ENCODE measurements at places on chromosomes 16 and 17.

DNA sequence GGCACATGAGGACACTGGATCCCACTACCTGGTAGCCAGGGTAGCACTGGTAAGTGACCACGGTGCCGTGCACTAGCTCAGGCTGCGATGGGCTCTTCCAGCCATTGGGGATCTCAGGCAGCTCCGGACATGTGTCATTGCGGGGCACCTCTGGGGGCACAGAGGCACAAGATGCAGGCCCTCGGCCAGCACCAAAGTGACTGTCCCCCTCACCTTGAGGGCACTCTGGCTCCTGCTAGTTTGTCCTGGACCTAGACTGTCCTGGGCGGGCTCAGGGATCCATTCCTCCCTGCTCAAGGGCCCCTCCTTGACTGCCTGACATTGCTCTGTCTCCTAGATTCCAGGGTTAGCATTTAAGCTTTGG is 6.7 kb upstream of the PHF12 start:
- DNase-seq: no peak

DNA sequence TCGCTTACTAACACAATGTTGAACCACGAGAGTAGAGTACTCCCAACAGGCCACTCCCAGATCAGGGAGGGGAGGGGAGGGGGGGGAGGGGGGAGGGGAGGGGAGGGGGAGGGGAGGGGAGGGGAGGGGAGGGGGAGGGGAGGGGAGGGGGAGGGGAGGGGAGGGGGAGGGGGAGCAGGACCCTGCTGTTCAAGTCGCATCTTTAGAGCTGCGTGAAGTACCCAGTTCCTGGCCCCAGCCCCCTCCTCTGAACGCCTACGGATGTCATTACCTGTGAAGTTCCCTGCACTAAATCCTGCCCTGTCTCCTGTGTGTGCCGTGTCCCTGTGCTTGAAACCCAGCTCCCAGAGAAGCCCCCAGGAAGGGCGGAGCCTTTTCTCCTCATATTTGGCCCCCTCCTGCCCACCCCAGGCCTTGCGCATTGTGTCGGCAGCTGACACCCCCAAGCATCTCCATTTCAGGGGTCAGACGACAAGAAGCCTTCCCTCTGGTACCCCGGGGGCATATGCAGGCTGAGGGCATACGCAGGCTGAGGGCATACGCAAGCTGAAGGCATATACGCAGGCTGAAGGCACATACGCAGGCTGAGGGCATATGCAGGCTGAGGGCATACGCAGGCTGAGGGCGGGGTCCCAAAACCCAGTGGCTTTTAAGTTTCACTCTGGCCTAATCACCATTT is 330.2 kb downstream of the C16orf95 start:
- no peak for DNase-seq

GRCh38 chr17:77867976-77868713 is 90.4 kb upstream of the TNRC6C start:
- DNase-seq: no peak

DNA sequence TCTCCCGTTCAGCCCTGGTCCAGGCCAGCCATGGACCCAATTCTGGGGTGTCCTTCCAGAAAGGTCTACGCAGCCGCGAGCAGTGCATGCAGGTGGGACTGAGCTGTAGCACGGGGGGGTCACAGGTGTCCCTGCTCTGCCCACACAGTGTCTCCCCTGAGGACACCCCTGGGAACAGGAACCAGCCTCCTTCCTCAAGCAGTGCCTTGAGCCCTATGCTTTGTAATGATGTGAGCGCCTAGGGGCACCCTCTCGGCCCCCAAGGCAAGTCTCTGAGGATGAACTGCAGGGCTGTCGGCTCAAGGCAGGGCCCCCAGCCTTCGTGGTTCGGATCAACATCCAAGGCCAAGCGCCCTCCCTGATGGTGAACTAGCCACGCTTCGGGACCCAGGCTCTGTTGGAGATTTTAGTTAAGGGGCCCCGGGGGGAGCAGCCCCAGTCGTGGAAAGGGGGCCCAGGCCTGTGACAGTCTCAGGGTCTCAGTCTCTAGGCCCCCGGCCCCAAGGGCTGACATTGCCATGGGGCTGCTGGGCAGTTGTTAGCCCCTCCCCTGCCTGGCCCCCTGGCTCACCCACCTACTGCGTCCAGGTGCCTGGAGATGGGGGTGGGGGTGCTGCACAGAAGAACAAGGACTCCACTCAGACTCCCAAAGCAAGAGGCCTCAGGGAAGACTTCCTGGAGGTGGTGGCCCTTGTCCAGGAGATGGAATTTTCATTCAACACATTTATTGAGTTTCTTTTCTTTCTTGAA is 2.3 kb downstream of the IL17C start:
- no peak for DNase-seq

DNA sequence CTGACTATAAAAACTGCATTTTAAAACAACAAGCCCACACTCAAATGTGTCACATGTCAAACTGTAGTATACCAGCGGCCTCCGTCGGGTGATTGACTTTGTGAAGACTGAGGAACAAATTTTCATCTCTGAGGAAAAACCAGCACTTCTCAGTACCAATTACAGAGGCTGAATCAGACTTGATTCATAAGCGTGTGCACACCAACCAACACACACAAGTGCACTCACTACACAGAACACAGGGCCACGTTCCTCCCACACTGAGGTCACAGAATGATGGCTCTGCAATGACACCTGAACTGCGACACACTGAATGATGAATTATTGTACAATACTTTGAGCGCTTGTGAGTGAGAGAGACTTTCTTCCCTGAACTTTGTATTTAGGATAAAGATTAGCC is 29.6 kb downstream of the XPO6 start:
- no peak for DNase-seq

DNA sequence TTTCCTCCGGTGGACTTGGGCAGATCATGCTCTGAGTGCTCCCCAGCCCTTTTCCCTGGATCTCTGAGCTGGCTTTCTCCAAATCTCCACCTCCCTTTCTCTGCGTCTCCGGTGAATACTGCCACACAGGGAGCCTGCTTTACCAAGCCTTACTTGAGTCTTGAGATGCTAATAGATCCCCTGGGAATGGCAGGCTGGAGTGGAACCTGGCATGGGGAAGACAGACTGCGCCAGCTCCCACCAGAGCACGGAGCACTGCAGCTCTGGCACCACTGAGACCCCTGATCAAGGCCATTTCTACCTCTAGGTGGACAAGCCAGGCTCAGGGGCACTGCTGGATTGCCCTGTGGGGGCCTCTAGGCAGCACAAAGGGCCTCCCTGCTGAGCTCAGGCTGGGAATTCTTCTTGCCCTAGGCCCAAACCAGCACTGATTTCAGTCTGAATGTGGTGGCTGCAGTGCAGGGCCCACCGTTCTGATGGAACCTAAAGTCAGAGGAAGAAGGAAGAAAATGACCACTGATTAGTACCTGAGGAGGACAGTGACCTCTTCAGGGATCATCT is 74.3 kb upstream of the CRHR1 start:
- no peak for DNase-seq

GRCh38 chr17:28950017-28950751 is 1.1 kb downstream of the PHF12 start:
- no peak for DNase-seq

DNA sequence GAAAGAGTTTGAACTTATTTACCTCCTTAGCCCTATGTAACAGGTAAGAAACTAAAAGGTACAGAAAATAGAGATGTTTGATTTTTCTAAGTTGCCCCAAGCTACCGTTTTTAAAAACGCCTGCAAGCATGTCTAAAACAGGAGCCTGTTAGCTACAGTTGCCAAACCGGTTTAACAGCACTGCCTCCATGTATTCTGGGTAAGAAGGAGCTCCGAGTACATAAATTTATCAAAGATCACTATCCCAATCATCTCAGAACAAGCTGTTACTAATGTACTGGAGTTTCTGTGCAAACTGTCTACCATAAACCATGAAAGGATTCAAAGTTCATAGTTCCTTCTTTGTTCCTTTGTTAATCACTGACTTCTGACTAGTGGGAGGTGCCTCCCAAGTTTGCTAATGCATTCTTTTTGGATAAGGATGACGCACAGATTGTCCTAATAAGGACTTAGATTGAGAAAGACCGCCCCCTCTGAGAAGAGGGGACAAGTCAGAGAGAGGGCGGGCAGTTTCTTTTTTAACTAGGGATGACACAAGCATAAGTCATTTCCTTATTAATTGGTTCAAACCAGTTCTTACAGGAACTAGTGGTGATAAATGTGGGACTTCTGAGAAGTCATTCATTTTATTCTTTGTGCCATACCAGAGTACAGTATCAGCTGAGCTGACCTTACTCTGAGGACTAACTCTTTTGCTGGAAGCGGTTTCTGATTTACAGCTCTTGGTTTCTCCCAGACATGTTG is 55.3 kb downstream of the TUBD1 start:
- peak; percentile 71 for DNase-seq

- DNase-seq: no peak
Observed at GRCh38 chr16:51445250-51445649, 294.2 kb upstream of the SALL1 start.

DNA sequence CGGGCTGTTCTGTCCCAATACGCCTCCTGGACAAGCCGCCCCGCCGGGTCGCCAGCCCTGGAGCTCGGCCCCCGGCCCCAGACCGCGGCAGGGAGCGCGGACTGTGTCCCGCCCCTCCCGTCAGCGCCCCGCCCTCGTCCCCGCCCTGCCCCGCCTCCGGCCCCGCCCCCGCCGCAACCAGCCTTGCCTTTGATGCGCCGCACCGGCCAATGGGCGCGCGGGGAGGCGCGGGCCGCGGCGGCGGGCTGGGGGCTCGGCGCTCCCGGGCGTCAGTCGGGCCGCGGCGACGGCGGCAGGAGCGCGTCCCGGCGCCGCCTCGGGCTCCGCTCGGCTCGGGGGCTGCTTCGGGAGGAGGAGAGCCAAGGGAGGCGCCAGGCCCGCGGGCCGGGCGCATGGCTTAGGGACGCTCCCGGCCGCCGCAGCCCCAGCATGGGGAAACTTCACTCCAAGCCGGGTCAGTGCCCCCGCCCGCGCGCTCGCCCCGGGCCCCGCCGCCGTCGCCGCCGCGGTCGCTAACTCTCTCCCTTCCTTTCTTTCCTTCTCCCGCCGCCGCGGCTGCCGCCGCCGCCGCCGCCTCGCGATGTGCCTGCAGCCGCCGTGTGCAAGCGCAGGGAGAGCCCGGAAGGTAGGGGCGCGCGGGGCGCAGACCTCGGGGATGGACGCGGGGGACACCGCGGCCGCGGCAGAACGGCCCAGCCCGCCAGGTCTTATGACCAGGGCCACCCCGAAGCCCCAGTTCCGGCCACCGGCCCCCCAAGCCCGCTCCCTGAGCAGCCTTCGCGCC is at the start of gene NKD1:
NKD1 (plus strand) TSS at position 272 of the 784 bp plus-strand sequence; CDS start at position 430, 158 bp downstream.
- peak; percentile 93 for DNase-seq

DNA sequence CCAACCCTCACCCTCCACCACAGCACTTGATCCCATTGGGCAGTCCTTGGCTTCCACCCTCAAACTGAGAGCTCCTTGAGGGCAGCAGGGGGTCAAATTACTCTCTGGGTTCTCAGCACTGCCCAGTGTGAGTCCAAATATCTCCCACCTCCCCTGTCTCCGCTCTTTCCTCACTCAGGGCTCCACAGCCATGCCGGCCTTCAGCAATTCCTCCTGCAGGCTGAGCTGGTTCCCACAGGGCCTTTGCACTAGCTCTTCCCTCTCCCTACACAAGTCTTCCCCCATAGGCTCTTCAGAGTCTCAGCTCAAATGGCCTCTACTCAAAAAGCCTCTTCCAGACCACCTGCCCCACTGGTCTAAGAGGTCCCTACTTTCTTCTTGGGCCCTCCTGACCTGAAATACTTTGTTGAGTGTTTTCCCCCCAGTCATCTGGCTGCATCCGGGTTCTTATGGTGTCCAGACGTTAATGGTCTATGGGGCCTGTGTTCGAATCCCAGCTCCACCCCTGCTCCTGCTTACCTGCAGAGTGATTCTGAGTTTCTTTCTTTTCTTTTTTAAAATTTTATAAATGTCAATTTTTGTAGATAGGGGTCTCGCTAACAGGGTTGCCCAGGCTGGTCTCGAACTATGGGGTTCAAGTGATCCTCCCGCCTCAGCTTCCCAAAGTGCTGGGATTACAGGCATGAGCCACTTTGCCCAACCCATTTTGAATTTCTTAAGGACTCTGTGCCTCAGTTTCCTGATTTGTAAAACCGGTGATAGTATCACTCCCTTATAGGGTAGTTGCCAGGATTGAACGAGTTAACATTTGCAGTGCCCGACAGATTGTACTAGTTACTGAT is 973 bp upstream of the IL4R start:
- no peak for DNase-seq

DNA sequence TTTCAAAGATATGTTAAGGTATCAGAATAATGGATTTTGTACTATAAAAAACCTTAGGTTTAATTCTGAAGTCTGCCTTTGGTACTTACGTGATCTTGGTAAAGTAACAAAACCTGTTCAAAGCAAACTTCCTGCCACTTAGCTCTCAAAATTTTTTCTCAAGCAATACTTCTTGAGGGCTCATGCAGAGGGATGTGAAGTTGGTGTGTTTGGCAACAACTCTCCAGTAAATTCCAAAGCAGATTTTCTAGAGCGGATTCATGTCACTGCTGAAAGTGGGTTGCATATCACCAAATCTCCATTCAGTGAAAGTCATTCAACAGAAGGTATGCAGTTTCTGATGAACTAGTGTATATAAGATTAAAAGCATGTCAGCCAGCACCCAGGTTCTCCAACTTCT is 856.7 kb downstream of the CDH8 start:
- no peak for DNase-seq

GRCh38 chr17:41552455-41552854 is 19.4 kb downstream of the KRT9 start:
- DNase-seq: no peak

DNA sequence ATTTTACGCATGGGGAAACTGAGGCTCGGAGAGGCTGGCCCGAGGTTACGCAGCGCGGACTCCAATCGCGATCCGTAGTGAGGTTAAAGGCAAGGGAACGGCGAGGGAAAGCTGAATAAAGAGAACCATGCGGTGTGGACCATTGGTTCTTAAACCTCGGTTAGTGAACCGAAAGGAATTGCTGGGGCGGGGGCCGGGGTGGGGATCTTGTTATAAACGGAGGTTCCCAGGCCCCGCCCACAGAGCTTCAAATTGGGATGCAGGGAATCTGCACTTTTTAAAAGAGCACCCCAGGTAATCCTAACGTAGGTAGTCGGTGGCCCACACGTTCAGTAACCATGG is 524 bp downstream of the IQCK start:
- DNase-seq: no peak

GRCh38 chr17:44960691-44961090 is 7.4 kb downstream of the C1QL1 start:
- DNase-seq: no peak
